ENCODE measurements at places on chromosomes 1 and 21.

DNA sequence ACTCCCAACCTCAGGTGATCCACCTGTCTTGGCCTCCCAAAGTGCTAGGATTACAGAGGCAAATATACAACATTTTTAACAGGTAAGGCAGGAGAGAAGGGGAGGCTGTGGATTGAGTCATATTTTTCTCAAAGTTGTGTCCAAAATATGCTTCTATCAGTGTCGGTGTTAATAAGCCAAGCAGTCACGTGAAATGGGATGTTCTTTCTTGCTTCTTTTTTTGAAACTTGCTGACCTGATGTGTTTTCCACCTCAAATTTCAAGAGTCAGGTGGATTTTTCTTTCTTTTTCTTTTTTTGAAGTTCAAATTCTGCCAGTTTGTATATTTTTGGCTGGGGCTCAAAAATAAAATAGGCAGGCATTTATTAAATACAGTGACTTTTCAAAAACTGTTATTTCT, 91.5 kb downstream of the PCP4 start:
- no peak for DNase-seq

- no peak for DNase-seq
Measured at GRCh38 chr21:35976929-35977328, 83.4 kb downstream of the SETD4 start.

GRCh38 chr21:39062196-39062595, 121.1 kb downstream of the PSMG1 start:
- DNase-seq = no peak

DNA sequence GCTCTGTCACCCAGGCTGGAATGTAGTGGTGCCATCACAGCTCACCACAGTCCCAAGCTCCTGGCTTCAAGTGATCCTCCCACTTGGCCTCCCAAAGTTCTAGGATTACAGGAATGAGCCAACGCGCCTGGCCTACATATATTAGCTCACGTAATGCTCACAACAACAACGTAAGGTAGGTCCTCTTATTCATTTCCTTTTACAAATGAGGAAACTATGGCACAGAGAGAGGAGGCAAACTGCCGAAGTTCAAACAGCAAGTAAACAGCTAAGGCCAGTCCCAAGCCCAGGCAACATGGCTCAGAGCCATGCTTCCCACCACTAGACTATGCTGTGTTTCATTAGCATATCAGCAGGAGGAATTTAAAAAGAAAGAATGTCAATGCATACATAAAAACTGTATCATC, 284.4 kb downstream of the VAV3 start:
- DNase-seq = no peak

- no peak for DNase-seq
Measured at GRCh38 chr1:78279051-78279450, 211.7 kb upstream of the PTGFR start.
